ENCODE measurements at places on chromosomes 7 and 10. TPM values are rescaled to one million over a fixed set of nuclear protein-coding genes. Genes with fewer than 3 reads are reported as not detected.

GRCh38 chr10:8013006-8013405 is 41.5 kb upstream of the GATA3 start:
- no peak for DNase-seq

DNA sequence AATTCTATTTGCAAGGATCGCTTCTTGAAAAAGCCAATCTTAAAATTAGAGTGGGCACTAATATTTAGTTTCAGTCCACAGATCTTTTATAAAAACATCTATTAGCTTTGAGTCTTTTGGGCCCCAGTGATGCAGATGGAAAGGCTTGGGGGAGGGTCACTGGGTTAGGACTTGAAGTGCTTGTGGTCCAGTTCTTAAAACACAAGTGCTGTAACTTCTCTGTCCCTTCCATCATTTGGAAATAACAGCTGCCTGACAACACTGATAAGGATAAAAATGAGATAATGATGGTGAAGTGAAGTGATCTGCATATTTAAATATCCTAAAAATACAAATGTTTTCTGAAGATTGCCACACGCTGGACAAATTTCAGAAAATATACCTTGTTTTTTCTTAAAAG is 37.1 kb upstream of the ZRANB1 start:
- no peak for DNase-seq

- DNase-seq: no peak
These were observed 192.9 kb upstream of the MBL2 start for GRCh38 chr10:52965509-52965908.

- DNase-seq: no peak
These were observed 39.4 kb upstream of the CXCL12 start for GRCh38 chr10:44424298-44424697.

DNA sequence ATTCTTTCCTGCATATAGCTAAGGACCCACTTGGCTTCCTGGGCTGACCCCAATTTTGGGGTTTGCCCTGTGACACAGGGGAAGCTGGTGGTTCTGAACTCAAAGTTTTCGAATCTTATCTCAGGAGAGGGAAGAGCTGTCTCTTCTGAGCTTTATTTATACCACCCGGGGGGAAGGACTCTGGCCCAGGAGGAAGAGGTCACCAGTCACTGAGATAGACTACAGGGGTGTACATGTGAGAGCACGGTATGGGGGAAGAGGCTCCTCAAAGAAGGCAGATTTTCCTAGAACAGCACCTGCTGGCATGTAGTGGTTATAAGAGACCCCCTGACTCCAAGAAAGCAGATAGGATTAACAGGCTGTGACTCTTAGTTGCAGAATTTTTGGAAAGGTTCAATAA is 101.8 kb upstream of the ELMO1 start:
- DNase-seq: no peak

GRCh38 chr10:47021850-47022249 is 110.6 kb downstream of the PTPN20 start:
- DNase-seq: no peak

- no peak for DNase-seq
These were observed 158.8 kb downstream of the TWIST1 start for GRCh38 chr7:18958627-18959026.

DNA sequence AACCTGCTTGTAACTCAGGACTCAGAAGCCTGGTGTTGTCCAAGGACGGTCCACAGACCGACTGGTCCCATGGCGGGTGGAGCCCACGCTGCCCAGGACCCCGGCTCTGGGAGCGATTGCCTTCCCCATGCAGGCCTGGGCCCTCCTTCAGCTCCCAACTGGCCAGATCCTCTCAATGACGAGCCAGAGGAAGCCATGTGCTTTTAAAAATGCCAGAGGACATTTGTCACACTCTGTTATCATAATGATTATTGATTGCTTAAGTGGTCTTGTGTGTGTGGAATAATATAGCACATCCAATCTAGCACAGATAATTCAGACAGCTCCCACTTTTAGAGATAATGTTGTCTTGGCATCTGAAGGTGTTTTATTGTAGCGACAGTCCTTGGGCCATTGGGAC is 22.6 kb upstream of the OGDHL start:
- no peak for DNase-seq

- no peak for DNase-seq
These were observed 8.1 kb upstream of the OLAH start for GRCh38 chr10:15035385-15036301.

DNA sequence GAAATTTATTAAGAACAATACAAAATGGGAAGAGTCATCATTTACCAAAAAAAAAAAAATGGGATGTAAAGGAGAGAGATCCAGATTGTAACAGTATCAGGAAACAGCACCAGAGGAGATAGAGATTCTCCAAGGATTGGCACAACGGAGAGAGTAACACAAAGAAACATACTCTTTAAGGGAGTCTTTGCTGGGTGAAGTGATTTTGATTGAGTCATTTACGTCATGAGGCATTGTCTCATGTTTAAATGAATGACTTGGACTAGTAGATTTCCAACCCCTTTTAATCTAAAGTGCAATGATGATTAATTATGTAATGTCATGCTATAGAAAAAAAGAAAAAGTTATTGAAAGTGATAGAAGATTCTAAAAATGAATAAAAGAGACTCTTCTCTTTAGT is 68.8 kb downstream of the ITGB8 start:
- no peak for DNase-seq

DNA sequence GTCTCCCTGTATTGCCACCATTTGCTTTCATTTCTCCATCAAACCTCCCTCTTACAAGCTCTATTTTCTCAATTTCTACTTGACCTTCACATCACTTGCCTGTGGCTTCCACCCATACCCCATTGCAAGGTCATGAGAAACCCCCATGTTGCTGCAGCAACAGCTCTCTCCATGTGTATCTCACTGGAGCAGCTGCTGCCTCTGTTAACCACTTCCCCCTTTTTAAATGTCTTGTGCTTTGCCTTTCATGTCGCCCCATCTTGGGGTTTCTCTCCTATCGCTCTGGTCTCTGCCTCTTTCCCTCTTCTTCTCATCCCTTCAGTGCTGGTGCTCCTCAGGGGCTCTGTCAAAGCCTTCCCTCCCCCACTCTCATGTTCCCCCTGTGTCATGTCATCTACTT is 148.8 kb downstream of the CHN2 start:
- DNase-seq: no peak

- DNase-seq: no peak
These were observed 119.8 kb upstream of the LYZL1 start for GRCh38 chr10:29169021-29169420.

DNA sequence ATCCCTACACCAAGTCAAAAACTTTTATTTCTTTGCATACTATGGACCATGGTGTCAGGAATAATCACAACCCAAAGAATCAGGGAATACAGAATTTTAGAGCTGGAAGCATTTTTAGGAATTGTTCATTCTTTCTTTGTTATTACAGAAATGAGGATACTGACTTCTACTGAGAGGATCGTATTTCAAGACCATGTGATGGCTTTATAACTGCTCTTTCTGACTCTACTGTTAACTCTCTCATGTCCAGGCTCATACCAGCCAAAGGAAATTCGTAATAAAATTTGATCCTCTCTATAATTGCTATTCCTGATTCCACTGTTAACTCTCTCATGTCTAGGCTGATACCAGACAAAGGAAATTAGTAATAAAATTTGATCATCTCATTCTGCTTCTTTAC is 1050.9 kb upstream of the C7orf33 start:
- no peak for DNase-seq

DNA sequence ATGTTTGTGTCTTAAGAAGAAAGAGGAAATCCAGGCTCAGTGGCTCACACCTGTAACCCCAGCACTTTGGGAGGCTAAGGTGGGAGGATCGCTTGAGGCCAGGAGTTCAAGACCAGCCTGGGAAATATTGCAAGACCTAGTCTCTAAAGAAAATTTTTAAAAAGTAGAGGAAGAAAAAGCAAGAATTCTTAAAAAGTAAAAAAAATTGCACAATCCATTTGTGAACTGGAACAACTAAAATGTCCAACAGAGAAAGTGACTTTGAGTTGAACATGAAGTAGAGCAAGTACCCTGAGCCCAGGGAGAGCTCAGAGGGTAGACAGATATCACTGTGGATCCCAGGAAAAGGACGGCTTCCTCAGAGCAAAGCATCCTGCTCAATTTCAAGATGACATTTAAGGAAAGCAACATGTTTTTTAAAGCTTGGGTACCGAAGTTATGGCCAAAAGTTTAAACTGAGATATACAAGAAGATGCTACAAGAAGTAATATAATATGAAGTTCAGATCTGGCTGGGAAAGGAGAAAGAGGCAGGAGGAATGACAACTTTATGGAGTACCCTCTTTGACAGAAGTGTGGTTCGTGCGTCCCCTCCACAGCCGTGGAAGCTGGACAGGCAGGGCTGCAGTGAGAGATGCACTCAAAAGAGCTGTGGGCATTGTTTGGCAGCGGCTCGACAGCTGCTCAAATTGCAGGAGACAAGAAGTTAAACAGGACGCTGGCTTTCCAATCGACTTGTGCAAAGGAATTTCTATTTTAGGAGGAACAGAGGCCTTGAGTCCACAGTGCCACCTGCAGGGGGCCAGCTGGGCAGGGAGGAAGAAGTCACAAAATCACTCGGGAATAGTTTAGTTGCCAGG is 201.3 kb downstream of the JCAD start:
- no peak for DNase-seq

DNA sequence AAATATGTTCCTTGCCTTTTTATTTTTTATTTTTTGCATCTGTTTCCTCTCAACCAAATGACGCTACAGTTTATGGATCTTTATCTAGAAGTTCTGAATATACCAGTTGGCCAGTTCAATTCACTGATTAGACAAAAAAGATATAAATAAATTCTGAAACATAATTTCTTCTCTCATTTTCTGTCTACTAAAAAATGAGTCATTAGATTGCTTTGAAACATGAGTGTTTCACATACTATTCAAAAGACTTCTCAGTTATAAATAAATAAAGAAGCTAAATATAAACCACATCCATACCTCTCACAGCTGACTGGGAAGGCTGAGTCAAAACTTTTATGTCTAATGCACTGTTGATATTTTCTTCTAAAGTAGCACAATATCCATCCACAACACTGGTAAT is 97.6 kb upstream of the GPR22 start:
- no peak for DNase-seq

DNA sequence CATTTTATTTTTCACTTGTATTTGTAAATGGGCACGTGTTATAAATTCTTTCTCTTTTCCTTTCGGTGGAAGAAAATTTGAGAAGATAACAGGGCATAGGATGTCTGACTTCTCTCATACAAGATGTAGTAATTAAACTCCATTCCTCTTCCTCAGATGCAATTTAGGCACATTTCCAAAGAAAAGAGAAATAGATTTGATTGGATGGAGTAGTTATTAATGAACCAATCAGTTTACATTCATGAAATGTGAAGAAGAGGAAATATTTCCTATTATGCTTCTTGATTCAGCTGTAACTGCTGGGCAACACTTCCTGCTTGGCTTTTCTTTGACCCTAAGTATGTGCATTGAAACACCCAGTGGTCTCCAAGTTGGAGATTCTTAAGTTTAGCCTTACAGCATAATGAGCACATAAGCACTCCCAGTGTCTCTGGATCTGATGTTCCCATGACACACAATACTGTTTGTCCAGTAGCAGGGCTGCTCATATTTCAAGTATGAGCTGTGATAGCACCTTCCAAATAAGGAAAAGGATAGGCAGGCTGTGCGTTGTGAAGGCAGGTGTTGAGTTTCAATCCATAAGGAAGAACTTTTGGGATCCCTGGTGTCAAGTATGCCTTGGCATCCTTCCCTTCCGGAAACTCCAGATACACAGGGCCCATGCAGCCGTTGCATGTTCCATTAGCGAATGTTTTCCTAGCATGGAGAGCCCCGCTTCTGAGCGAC is 33.4 kb upstream of the COBL start:
- no peak for DNase-seq

GRCh38 chr10:119872610-119872859 is at the start of gene MCMBP:
MCMBP (minus strand) TSS chr10:119872843; CDS start chr10:119872584, 259 bp downstream.
- DNase-seq: no peak

DNA sequence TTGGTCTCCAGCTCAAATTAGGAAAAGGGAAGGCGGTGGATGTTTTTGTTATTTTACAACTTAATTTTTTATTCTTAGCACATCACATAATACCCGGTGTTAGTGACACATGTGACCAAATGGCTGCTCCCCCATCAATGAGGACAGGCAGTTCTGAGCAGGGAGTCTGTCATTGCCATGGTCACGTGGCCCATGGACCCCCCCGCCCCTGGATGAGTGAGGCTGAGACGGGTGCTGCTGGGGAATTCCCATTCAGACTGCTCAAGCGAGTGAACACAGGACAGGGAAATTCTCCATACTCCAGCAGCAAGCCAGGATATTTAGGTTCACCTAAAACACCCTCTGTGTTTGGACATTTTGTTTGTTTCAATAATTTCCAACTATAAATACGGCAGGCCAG is 34.7 kb upstream of the SLC35B4 start:
- no peak for DNase-seq

DNA sequence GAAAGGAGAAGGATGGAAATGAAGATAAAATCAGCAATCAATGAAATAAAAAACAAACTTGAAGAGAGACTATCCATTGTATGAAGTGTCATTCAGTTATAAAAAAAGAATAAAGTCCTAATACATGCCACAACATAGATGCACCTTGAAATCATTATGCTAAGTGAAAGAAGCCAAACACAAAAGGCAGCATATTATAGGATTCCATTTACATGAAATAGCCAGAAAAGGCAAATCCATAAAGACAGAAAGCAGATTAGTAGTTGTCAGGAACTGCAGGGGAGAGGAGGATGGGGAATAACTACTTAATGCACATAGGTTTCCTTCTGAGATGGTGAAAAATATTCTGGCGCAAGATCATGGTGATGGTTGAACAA is 6.6 kb upstream of the PON1 start:
- no peak for DNase-seq

DNA sequence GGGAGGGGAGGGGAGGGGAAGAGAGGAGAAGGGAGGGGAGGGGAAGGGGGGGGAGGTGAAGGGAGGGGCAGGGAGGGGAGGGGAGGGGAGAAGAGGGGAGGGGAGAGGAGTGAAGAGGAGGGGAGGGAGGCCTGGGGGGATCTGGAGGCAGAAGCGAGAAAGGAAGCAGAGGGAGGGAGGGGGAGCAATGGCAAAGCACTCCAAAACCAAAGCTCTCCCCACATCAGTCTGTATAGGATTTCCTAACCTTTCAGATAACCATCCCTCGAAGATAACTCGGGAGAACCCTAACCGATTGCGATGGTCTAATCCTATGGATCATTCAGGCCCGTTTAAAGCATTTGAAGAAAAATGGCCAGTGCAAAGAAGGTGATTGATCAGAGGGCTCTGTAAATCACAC is 19.0 kb downstream of the EBF3 start:
- no peak for DNase-seq

DCLRE1A gene
- total RNA-seq: 4.3 TPM

NOC3L gene
- total RNA-seq: 23.0 TPM

All from naive thymus-derived CD8-positive, alpha-beta T cell (primary cell).